Glutamatergic neuron (in vitro differentiated cells): ENCODE measurements at places on chromosomes 1 and 21.

GRCh38 chr1:179785031-179785431, 41.9 kb downstream of the FAM163A start:
- H3K36me3 ChIP-seq: no peaks in the 10 kb centered on the region
- peaks cover 7% of the 10 kb centered on the region for H3K4me1 ChIP-seq
- H3K27me3 ChIP-seq: peaks cover 4% of the 10 kb centered on the region
- no peak for DNase-seq
- no peak overlapping the region for H3K27ac ChIP-seq

- peaks cover 1% of the 10 kb centered on the region for H3K4me1 ChIP-seq
- no peak overlapping the region for H3K27ac ChIP-seq
- DNase-seq: no peak
- no peak overlapping the region for H3K4me3 ChIP-seq
Measured at GRCh38 chr1:218101409-218101808, 183.7 kb upstream of the RRP15 start.

DNA sequence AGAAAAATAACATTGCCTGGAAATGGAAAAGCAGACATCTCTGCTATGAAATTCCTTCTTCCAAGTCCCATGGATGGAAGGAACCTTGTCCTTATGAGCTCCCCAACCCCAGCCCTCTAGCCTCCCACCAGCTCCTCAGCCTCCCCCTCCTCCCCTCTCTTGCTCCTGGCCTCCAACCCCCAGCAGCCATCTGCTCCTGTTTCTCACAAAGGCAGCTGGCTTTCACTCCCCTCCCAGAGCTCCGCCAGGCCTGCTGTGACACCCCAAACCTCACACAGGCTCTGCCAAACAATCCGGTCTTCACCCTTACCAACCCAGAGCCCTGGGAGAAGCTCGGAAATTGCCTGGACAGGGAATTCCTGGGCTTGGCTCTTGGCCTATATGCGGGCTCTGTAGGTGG, 69.2 kb downstream of the KLHDC7A start:
- H3K36me3 ChIP-seq: peaks cover 8% of the 10 kb centered on the region
- peak; percentile 35 for DNase-seq
- H3K4me1 ChIP-seq: peaks cover 39% of the 10 kb centered on the region

- no peak for DNase-seq
- no peak overlapping the region for H3K27ac ChIP-seq
- H3K4me3 ChIP-seq: no peak overlapping the region
Measured at GRCh38 chr1:114156538-114157274, 3.0 kb upstream of the SYT6 start.

- DNase-seq: no peak
- no peak overlapping the region for H3K4me3 ChIP-seq
- peaks cover 2% of the 10 kb centered on the region for H3K27me3 ChIP-seq
- H3K4me1 ChIP-seq: peaks cover 18% of the 10 kb centered on the region
- peaks cover 19% of the 10 kb centered on the region for H3K36me3 ChIP-seq
Measured at GRCh38 chr1:76961181-76961819, 94.0 kb downstream of the ST6GALNAC5 start.

DNA sequence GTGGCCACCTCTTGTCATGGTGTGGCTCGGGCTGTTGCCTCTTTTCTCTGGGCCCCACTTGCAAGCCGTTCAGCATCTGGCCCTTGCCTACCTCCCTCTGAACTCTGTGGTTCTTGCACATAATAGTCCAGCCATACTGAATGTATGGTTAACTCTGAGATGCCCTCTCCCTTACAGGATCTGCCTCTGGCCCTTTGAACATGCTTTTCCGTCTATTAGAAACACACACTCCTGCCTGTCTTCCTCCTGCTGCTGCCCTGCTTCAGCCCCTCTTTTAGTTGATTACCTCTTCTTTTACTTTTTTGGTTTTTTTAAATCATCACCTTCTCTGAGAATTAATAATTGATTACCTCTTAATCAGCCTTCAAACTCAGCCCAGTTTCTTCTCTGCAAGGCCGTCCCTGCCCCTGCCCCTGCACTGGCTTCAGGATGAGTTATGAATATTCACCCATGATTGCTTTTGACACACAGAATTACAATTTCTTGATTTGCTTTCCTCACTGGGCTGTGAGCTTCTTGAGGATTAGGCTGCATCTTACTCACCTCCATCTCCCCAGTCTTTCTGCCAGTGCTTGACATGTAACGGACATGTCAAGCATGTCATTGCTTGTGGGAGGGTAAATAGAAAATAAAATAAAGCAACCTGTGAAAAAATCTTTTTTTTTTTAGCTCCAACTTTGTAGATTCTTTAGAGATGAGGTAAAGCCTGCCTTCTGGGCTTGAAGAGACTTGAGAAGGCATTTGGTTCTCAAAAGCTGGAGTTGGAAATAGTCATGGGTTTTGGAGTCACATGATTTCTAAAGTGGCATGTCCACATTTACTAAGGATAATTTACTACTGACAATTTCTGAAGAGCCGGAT, 158.3 kb downstream of the PLXNA2 start:
- H3K27ac ChIP-seq: peak overlapping the region; percentile 4
- peaks cover 32% of the 10 kb centered on the region for H3K4me1 ChIP-seq
- H3K4me3 ChIP-seq: no peak overlapping the region
- no peak for DNase-seq
